ENCODE measurements at places on chromosomes 2 and 18.

DNA sequence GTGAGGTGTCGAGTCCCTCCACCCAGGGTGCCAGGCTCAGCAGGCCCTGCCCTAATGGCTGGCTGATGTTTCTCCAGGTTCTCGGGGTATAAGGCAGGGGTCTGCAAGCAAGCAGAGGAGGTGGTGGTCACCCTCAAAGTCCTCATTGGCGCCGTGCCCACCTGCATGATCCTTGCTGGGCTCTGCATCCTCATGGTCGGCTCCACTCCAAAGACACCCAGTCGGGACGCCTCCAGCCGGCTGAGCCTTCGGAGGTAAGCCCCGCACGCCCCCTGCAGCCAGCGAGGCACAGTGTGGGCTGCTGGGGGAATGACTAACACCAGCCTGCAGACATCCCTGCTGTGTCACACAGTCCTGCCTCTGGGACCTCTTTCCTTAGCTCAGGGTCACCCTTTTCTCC is 14.1 kb downstream of the MFSD2B start:
- no peak for DNase-seq

DNA sequence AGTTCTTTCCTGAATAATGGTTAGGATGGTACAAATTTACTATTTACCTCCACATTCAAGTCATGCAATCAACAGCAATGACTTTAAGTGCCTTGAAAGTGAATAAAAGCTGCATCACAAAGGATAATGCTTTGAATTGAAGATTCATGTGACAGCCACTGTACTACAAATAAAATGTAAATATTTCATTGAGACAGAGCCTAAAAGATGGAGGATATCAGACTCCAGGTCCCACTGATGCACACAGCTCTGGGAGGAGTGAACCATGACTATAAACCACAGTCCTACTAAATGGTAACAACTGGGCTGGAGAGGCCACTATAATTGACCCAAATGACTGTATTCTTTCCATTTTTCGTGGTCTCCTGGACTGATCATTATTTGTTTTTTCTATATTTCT is 576.9 kb downstream of the ADCYAP1 start:
- DNase-seq = no peak

GRCh38 chr2:233185330-233185729 is 66.1 kb upstream of the ATG16L1 start:
- no peak for DNase-seq

GRCh38 chr2:78778756-78779510 is 246.6 kb upstream of the REG3G start:
- no peak for DNase-seq

DNA sequence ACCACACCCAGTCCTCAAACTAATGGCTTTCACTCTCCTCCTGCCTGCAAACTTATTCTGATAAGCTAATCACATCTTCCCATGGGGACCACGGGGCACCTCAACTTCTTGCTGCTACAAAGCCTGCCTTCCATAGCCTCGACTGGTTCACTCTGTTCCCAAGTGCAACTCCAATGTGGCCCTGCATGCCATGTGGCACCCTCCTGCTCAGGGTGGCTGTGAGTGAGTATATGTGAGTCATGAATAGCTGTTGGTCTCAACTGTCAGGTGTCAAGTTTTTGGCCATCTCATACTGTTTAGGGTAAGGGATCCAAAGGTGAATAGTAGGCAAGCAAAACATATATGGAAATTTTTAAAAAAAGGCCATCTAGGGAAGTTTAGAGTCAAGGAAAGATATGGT is 276.1 kb upstream of the DCC start:
- DNase-seq = no peak

- peak; percentile 44 for DNase-seq
These were observed 8.0 kb upstream of the COX7A2L start for GRCh38 chr2:42368817-42369531.

- no peak for DNase-seq
These were observed 139.4 kb downstream of the NBAS start for GRCh38 chr2:15421753-15422152.

DNA sequence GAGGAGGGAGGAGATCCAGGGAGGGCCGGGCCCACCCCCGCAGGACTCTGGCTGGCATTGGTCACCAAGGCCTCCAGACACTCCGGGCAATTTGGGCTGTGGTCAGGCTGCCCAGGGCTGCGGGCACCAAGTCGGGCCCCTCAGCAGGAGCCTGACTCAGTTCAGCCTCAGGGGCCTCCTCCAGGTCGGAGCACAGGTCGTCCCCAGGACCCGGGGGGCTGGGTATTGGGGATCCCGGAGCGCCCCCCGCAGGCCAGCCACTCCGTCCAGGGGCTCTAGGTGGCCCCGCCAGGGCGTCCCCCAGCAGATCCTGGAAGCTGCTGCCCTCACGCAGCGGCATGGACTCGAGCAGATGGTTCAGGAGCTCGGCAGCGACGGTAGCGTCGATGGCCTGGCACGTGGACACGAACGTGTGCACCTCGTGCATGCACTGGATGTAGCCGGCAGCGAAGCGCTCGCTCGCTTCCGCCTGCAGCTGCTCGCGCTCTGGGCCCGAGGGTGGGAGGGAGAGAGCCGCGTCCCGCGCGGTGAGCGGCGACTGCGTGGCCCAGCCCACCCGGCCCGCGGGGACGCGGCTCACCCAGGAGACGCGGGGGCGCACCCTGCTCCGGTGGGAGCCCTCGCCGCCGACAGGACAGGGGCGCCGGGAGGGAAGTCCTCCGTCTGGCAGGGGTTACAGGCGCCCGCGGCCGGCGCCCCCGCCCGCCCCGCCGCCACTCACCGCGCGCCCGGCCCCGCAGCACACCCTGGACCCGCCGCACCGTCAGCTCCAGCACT is 884 bp downstream of the HES6 start:
- DNase-seq = peak; percentile 77

GRCh38 chr18:75293591-75293990 is 83.0 kb downstream of the TSHZ1 start:
- DNase-seq = no peak

DNA sequence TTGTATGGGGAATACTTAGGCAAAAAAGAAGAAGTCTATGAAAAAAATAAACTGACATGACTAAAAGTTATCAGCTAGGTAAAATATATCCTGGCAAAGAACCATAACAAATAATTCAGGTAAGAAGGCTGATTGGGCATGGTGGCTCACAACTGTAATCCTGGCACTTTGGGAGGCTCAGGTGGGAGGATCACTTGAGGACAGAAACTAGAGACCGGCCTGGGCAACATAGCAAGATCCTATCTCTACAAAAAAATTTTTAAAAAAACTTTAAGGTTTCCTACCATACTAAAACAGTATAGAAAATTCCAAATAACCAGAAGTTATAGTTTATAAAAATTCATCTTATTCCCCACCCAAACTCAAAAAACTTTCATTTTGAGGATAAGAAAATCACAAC is 10.8 kb downstream of the NCKAP1 start:
- no peak for DNase-seq

- DNase-seq = no peak
These were observed 172.4 kb downstream of the SP3 start for GRCh38 chr2:173792741-173793140.

- DNase-seq = no peak
These were observed 90.1 kb downstream of the LBH start for GRCh38 chr2:30321466-30321865.

DNA sequence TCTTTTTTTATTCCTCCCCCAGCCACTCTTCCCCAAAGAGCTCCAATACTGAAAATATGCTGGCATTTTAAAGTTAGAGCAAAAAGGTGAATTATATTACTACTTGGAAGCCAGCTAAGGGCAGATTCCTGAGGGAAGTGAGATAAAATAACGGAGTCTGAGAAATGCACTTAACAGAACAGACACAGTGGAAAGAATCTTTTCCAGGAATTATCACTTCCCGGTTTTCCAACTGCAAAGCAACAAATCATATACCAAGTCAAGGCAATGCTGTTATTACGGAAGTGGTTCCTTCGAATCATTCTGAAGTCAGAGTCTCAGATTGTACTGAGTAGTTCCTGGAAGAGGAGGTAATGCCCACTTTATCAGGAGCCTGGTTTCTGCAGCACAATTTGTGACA is 435.0 kb upstream of the SPRED2 start:
- DNase-seq = no peak

GRCh38 chr2:238082151-238082550 is 18.0 kb upstream of the ESPNL start:
- DNase-seq = no peak

DNA sequence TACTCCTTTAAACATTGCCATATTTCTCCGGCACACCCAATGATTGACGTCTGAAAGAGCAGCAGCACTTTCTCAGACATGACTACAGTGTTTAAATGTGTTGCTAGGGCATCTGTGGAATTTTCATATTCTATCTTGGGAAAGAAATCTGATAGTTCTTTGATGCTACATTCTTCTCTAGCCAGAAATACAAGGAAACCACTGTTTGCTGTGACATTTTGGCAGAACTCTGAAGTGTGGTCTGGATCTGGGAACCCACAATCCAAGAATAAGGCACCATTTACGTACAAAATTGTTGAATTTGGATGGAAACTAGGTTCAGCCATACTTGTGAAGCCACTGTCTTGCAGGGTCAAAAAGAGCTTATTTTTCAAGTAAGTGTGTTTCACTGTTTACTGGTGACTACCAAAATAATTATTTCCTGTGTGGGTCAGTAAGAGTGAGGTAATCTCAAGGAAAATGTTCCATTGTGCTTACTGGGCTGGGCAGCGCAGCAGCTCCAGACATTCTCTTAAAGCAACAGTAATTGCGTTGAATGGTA is 21.3 kb upstream of the CD28 start:
- no peak for DNase-seq

- DNase-seq = no peak
These were observed 71.5 kb downstream of the OSBPL6 start for GRCh38 chr2:178265851-178266250.

DNA sequence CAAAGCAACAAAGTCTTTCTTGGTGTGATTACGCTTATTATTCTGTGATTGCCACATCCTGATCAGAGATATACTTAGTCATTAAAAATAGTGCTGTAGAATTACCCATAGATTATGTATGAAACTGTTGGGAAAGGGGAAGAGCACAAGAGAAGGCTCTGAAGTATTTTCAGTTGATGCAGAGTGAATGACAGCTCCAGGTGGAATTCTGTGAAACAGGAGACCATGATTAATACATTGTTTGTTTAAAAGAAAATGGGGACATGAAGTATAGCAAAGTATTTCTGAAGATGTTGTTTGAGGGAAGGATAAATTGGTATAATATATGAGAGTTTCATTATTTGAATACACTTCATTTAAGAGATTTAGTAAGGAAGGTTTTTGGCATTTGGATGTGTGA is 307.6 kb upstream of the CDH20 start:
- DNase-seq = no peak

DNA sequence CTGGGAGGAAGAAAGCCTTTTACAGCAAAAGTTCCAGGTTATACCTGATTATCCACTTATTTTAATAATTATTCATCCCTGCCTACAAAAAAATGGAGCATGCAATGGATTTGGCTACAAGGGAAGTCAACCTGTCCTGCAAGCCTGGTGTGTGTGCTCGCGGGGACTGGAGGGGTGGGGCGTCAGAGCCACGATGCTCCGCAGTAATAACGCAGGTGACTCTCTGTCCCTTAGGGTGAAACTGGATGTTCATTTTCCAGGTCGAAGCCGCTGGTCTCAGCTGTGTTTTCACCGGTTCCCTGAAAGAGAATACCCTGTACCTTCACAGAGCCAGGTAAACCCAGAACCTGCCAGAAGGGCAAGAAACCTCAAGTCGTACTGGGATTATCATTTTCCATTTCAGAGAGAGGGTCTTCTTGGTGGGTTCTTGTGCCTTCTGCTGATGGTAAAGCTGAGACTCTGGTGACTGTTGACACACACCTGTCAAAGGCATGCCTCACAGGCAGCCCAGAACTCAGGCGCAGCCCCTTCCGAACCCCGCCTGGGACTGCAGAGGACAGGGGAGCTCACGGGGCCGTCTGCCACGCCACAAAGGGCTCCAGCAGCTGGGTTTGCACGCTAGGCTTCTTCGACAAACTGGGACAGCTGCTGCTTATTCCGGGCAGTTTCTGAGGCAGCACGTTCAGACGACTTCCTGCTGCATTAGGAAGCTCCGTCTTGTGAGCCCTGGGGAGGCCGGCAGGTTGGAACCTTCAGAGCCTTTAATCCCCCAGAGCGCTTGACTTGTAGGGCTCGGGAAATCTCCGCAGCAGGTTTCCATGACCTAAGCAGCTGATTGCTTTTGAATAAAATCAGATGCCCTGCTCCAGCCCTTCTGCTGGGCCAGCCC is 58.6 kb downstream of the KCNG2 start:
- peak; percentile 83 for DNase-seq

- DNase-seq = no peak
These were observed 230.1 kb upstream of the CCDC150 start for GRCh38 chr2:196409376-196409775.

- peak; percentile 23 for DNase-seq
These were observed 108.6 kb downstream of the COMMD1 start for GRCh38 chr2:62014102-62014501.

DNA sequence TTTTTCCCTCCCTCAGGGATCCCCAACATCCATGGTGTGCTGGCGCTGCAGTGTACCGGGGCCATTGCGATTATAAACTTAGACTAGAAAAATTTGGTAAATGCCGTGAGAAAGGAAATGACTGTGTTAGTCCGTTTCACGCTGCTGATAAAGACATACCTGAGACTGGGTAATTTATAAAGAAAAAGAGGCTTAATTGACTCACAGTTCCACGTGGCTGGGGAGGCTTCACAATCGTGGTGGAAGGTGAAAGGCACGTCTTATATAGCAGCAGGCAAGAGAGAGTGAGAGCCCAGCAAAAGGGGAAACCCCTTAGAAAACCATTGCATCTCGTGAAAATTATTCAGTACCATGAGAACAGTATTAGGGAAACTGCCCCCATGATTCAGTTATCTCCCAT is 44.3 kb downstream of the NTSR2 start:
- DNase-seq = no peak

DNA sequence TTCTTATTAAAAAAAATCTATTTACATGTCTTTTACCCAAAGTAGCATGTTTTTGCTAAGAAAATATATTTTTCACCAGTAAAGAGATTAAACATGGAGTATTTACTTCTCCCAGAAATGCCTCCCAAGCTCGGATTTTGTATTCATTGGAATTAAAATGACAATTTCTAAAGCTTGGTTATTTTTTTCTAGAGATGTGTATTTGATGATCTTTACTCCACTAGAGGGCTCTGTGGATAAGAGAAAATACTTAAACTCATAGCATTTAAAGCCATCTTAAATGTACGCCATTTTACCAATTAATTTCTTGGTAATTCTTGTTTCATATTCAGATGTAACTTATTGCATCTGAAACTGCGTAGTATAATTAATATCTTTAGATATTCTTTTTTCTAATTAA is 461.4 kb downstream of the GALR1 start:
- DNase-seq = peak; percentile 72

- no peak for DNase-seq
These were observed 7.3 kb downstream of the ACMSD start for GRCh38 chr2:134845719-134846118.

DNA sequence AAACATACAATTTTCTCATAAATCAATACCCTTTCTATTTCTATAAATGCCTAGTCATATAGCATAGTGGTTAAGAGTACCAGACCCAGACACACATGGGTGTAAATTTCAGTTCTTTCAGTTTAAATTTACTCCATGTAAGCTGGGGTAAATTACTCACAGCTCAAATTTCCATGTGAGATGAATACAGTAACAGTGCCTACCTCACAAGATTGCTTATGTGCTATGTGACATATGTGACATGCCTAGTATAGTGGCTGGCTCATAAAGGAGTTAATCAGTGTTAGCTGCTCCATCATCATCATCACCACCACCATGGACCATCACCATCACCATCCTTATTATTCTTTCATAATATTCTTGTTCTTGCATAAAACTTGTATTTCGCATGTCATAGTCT is 61.6 kb upstream of the CD302 start:
- no peak for DNase-seq

GRCh38 chr2:119419065-119419464 is 12.6 kb upstream of the TMEM37 start:
- DNase-seq = no peak
